ENCODE measurements at places on chromosomes 7 and 10. TPM values are rescaled to one million over a fixed set of nuclear protein-coding genes. Genes with fewer than 3 reads are reported as not detected.

AGR2 gene
- total RNA-seq = not detected

PRF1 gene
- total RNA-seq = not detected

SPDYE2 gene
- not detected for total RNA-seq

NEUROD6 gene
- not detected for total RNA-seq

TMEM196 gene
- total RNA-seq = not detected

HMX2 gene
- not detected for total RNA-seq

CYP2C19 gene
- not detected for total RNA-seq

WEE2 gene
- total RNA-seq = not detected

OR6V1 gene
- total RNA-seq = not detected

TLX1 gene
- total RNA-seq = not detected

CALHM2 gene
- total RNA-seq = 13.0 TPM

PRKCQ gene
- 0.75 TPM for total RNA-seq

PLAU gene
- total RNA-seq = 46.1 TPM

ABCB4 gene
- total RNA-seq = under 0.01 TPM

CRTAC1 gene
- total RNA-seq = 0.28 TPM

SFTPA1 gene
- total RNA-seq = not detected

PTF1A gene
- not detected for total RNA-seq

PRR15 gene
- 0.45 TPM for total RNA-seq

KLF14 gene
- total RNA-seq = not detected

CCNY gene
- 79.9 TPM for total RNA-seq

NUTM2A gene
- 0.19 TPM for total RNA-seq

SLC25A40 gene
- total RNA-seq = 3.0 TPM

CDH23 gene
- total RNA-seq = under 0.01 TPM

PHKG1 gene
- 0.36 TPM for total RNA-seq

SPDYE6 gene
- not detected for total RNA-seq

AMPH gene
- 0.09 TPM for total RNA-seq

TAS2R4 gene
- 0.90 TPM for total RNA-seq

KCNH2 gene
- total RNA-seq = not detected

HOXA13 gene
- total RNA-seq = not detected

DKK1 gene
- total RNA-seq = 86.2 TPM

SLC13A1 gene
- not detected for total RNA-seq

FAM237B gene
- total RNA-seq = not detected

CRYGN gene
- total RNA-seq = not detected

METTL27 gene
- total RNA-seq = 0.09 TPM

VIPR2 gene
- total RNA-seq = not detected

AHCYL2 gene
- 11.8 TPM for total RNA-seq

ENKUR gene
- 0.18 TPM for total RNA-seq

GIGYF1 gene
- 12.1 TPM for total RNA-seq

PIK3CG gene
- 7.2 TPM for total RNA-seq

All from endothelial cell of coronary artery (primary cell).